ELR (cell line): ENCODE measurements at places on chromosomes 3 and 15.

DNA sequence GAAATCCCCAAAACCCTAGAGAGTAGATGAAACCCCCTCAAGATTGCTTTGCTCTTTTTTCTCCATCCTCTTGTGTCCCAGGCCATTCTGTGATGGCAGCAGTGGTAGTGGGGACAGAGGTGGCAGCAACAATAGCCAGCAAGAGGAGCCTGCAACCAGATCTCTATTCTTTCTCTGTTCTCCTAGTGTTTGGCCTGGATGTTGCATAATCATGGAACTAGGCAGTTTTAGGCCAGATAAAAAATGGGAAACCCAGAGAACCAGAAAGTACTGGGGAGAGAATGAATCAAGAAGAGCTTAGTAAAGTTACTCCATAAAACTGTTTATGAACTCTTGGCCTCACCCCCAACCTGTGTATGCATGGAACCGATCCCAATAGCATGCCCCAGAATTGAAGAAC is 52.3 kb downstream of the CTNNB1 start:
- no peak for DNase-seq

DNA sequence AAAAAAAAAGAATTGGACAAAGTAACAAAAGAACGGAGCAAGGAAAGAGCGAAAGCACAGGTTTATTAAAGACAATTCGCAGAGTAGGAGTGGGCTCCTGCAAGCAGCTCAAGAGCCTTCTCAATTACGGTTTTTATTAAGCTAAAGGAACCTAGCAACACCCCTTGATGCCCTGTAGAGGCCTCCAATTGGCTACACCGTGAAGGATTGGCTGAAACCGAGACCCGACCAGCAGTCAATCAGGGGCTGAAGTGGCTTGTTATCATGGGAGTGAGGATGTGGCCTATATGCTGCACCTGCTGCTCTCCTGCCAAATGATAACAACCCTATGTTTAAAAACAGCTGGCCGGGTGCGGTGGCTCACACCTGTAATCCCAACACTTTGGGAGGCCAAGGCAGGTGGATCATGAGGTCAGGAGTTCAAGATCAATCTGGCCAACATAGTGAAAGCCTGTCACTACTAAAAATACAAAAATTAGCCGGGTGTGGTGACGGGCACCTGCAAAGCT is 20.4 kb upstream of the AP3B2 start:
- DNase-seq = no peak

DNA sequence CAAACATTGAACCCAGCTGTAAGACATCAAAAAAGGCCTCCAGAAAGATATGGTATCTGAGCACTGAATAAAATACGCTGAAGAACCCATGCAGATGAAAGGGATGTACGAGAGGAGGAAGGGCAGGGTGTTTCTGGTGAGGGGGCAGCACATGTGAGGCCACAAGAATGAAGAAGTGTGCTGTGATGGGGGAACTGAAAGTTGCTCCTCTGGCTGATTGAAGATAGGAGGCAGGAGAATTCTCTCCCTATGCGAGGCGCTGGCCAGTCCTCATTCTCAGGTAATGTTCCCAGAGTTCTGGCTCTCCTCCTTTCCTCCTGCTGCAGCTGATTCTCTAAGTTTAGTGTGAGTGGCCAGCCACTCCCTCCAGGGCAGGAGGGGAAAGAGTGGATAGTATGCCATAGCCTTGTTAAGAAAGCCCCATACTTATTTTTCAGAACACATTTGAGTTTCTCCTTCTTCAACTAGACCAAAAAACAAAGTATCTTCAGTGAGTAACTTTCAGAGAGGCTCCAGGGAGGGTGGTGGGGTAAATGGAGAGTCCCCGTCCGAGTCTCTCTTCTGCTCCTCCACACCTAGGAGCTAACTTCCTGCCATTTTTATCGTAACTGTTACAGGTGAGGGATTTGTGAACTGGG is 26.9 kb upstream of the MYO1E start:
- DNase-seq = no peak

GRCh38 chr15:58466566-58466965 is 34.8 kb downstream of the LIPC start:
- no peak for DNase-seq

DNA sequence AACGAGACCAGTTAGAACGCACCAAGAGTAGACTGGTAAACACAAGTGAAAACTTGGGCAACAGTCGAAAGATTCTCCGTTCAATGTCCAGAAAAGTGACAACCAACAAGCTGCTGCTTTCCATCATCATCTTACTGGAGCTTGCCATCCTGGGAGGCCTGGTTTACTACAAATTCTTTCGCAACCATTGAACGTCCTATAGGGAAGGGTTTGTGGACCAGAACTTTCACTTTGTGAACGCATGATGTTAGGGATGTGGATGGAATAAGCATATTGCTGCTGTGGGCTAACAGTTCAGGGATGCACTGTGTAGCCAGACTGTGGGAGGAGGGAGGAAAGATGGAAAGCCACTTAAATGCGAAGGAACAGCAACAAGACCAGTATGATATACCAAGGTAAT is 34.9 kb upstream of the TBC1D23 start:
- DNase-seq = no peak

GRCh38 chr3:5583920-5584319 is 396.4 kb downstream of the EDEM1 start:
- DNase-seq = no peak

GRCh38 chr15:44458429-44458828 is 31.0 kb downstream of the CTDSPL2 start:
- DNase-seq = no peak

DNA sequence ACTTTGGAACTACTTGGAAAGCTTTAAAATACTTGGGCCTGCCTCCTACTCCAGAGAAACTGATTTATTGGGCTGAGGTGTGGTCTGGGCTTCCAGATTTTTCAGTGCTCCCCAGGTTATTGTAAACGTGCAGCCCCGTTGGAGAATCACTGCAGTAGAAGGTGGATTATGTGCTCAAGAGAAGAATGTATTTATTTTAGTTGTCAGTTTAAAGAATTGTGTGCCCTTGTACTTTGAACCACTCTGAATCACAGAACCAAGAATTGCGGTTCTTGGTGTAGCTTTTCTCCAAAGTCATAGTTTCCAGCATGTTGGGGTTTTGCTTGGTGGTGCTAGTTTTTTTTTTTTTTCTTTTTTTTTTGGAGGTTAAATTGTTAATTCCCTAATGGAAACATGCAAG is 1.6 kb downstream of the TATDN2 start:
- no peak for DNase-seq

- DNase-seq = no peak
These were observed 2.2 kb upstream of the IL17RC start for GRCh38 chr3:9914559-9915253.

DNA sequence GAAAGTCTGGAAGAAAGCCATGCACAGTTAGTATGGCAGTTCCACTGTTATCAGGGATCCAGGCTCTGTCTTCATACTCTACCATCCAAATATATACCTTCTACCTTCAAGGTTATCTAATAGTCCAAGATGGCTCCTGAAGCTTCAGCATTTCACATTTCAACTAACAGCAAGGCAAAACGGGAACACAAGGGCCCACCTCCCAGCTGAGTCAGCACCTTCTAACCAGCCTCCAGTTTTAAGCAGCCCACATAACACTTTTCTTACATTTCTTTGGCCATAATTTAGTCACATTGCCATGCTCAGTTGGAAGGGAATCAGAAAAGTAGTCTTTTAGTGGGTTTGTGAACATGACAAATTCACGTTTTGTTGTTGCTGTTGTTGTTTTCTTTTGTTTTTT is 15.4 kb upstream of the MSL2 start:
- DNase-seq = no peak

GRCh38 chr3:194876403-194877095 is 190.9 kb downstream of the FAM43A start:
- no peak for DNase-seq

GRCh38 chr3:127456471-127457093 is 134.0 kb downstream of the TPRA1 start:
- peak; percentile 85 for DNase-seq

GRCh38 chr3:14001136-14001535 is 121.3 kb upstream of the WNT7A start:
- DNase-seq = peak; percentile 50

- peak; percentile 28 for DNase-seq
These were observed 136.2 kb downstream of the TNIK start for GRCh38 chr3:171323938-171324536.

- no peak for DNase-seq
These were observed 55.2 kb downstream of the AQR start for GRCh38 chr15:34914317-34914716.

- DNase-seq = no peak
These were observed 195.9 kb downstream of the KLHL25 start for GRCh38 chr15:85598718-85599398.

DNA sequence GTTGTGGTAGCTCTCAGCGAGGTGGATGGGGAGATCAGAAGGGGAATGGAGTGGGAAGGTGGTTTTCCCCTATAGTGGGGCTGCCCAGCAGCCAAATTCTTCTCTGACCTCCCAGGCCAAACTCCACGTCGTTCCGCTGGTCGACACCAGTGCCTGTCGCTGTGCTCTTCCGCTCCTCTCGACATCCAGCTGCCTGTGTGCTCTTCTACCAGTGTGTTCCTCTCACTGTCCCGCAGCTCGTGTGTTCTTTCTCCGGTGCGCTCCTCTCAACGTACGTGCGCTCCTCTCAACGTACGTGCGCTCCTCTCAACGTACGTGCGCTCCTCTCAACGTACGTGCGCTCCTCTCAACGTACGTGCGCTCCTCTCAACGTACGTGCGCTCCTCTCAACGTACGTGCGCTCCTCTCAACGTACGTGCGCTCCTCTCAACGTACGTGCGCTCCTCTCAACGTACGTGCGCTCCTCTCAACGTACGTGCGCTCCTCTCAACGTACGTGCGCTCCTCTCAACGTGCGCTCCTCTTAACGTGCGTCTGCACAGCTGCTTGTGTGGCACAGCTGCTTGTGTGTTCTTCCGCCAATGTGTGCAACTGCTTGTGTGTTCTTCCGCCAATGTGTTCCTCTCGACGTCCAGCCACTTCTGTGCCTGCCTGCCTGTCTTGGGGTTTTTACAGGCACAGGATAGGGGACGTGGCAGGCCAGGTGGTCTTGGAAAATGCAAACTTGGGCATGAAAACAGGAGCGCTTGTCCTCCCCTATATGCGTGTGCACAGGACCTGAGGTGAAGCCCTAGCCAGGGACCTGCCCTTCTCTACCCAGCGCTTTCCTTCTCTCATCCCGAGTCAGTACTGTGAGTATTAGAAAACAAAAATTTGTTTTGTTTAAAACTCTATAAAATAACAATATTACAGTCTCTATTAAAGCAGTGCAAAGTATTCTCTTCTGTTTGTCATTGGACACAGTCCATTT is 991.1 kb downstream of the GBE1 start:
- no peak for DNase-seq

GRCh38 chr3:168070919-168071318 is 24.8 kb downstream of the GOLIM4 start:
- peak; percentile 12 for DNase-seq

- peak; percentile 55 for DNase-seq
These were observed 80.9 kb upstream of the DCBLD2 start for GRCh38 chr3:98982351-98982750.

GRCh38 chr3:172340583-172340982 is 107.7 kb downstream of the GHSR start:
- no peak for DNase-seq

GRCh38 chr15:23764306-23764705 is 77.2 kb upstream of the NDN start:
- DNase-seq = no peak
